ENCODE measurements at places on chromosomes 1 and 21.

- no peaks in the 10 kb centered on the region for H3K27me3 ChIP-seq
- H3K4me3 ChIP-seq: no peak overlapping the region
- peaks cover 39% of the 10 kb centered on the region for H3K4me1 ChIP-seq
- H3K27ac ChIP-seq: no peak overlapping the region
These were observed 3.3 kb downstream of the PLK3 start for GRCh38 chr1:44803312-44804095.

GRCh38 chr1:162916407-162916806, 55.4 kb upstream of the CCDC190 start:
- no peak overlapping the region for H3K27ac ChIP-seq
- no peak overlapping the region for H3K4me3 ChIP-seq
- H3K36me3 ChIP-seq: no peaks in the 10 kb centered on the region

DNA sequence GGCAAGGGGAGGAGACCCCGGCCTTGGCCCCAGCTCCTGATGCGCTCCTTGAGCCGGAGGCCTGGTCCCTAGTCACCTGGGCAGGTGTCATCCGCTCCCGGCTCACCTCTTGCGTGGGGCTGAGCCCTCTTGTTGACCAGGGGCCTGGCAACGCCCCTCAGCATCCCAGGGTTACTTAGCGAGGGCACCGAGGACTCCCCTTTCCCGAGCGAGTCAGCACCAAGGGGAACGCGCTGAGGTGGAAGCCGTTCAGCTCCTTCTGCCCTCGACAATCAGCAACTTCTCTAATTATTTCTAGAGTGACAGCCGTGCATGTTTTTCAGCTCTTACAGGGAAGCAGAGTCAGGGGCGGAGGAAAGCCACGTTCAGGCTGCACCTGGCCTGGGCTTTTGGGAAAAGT, 522 bp downstream of the SLC45A1 start:
- peaks cover 15% of the 10 kb centered on the region for H3K4me1 ChIP-seq
- no peak for DNase-seq
- no peaks in the 10 kb centered on the region for H3K36me3 ChIP-seq
- peak overlapping the region; percentile 58 for H3K4me3 ChIP-seq

DNA sequence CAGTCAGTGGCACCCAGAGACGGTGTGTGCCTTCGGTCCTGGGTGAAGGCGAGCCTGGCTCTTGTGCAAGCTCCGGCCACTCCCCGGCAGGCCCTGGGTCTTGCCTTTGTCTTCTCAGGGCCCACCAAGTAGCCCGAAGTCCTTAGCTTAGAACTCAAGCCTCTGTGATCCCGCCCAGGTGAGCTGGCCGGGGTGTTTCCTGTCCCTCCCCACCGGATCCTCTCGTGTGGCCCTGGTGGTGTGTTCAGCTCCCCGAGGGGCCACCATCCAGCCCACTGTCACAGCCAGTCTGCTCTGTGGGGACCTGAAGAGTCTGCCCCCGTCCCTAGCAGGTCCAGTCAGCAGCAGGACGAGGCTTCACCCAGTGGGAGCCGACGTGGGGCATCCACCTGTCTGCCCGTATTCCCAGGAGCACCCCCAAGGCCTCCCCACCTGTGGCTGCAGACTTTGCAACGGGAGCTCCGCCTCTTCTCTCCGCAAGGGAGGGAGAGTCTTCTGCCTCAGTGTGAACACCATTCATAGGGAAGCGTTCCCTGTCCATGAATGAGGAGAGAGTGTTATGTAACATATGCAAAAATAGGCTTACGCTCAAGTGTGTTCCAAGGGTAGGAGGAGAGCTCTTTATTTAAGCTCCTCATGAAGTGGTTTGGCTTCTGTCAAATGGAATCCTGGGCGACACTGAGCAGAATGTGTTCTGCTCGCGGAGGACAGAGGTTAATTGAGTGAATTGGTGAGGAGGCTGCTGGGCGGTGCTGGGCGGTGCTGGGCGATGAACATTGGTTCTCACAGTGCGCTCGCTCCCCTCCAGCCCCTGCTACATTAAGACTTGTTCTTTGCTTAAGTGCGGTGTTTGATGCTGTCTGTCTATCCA, 108.9 kb downstream of the CRYAA start:
- no peaks in the 10 kb centered on the region for H3K36me3 ChIP-seq
- no peaks in the 10 kb centered on the region for H3K27me3 ChIP-seq
- H3K4me1 ChIP-seq: no peaks in the 10 kb centered on the region
- no peak overlapping the region for H3K27ac ChIP-seq
- no peak overlapping the region for H3K4me3 ChIP-seq
- DNase-seq: no peak

- no peak overlapping the region for H3K4me3 ChIP-seq
- H3K27me3 ChIP-seq: no peaks in the 10 kb centered on the region
- no peak for DNase-seq
- H3K36me3 ChIP-seq: no peaks in the 10 kb centered on the region
- H3K27ac ChIP-seq: no peak overlapping the region
- H3K4me1 ChIP-seq: no peaks in the 10 kb centered on the region
These were observed 18.7 kb downstream of the SMAP2 start for GRCh38 chr1:40392221-40392620.

DNA sequence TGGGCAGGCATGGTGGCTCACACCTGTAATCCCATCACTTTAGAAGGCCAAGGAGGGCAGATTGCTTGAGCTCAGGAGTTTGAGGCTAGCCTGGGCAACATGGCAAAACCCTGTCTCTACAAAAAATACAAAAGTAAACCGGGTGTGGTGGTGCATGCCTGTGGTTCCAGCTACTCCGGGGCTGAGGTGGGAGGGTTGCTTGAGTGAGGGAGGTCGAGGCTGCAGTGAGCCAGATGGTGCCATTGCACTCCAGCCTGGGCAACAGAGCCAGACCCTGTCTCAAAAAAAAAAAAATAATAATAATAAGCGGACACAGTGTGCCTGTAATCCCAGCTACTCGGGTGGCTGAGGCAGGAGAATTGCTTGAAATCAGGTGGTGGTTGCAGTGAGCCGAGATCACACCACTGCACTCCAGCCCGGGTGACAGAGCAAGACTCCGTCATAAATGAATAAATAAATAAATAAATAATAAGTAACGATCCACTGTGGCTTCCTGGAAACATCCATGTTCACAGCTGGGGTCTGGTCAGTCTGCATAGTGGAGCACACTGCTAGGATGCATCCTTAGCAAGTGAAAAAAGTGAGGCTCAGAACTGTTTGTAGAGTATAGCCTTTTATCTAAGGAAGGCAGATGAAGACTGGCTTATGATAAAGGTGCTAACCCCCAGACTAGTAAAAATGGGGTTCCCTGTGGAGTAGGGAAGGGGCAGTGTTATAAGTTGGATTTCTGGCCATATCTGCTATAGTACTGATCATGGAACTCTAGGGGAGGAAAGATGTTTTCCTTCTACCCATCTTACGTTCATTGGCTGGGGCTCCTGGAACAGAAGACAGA, 15.7 kb downstream of the PKNOX1 start:
- no peak overlapping the region for H3K27ac ChIP-seq
- no peak overlapping the region for H3K4me3 ChIP-seq
- H3K4me1 ChIP-seq: no peaks in the 10 kb centered on the region
- no peaks in the 10 kb centered on the region for H3K27me3 ChIP-seq

- no peak overlapping the region for H3K27ac ChIP-seq
- no peak for DNase-seq
- no peaks in the 10 kb centered on the region for H3K36me3 ChIP-seq
These were observed 24.5 kb downstream of the OSCP1 start for GRCh38 chr1:36425791-36426190.

- no peak overlapping the region for H3K27ac ChIP-seq
- DNase-seq: no peak
- no peak overlapping the region for H3K4me3 ChIP-seq
These were observed 233.4 kb downstream of the TM2D1 start for GRCh38 chr1:61491497-61491896.

- H3K27me3 ChIP-seq: no peaks in the 10 kb centered on the region
- H3K4me1 ChIP-seq: no peaks in the 10 kb centered on the region
- DNase-seq: no peak
- no peaks in the 10 kb centered on the region for H3K36me3 ChIP-seq
These were observed 78.4 kb downstream of the AK5 start for GRCh38 chr1:77360256-77360655.

DNA sequence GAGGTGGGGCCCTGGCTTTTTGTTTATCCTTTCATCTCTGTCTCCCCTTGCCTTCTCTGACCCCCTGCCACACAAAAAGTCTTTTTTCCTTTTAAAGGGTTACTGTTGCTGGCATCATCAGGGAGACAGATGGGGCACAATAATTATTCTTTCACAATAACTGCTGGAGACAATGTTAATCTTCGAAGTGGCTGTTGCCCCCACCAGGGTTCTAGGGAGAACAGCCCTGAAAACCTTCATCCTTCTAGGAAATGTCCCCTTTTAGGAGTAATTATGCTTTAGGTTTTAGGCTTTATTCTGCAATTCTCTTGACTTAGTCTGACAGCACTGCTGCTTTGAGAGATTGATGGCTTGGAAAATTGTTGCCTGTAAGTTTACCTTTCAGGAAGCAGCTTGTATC, 150.0 kb downstream of the NOS1AP start:
- no peak overlapping the region for H3K4me3 ChIP-seq
- peaks cover 3% of the 10 kb centered on the region for H3K4me1 ChIP-seq
- H3K27ac ChIP-seq: no peak overlapping the region
- no peaks in the 10 kb centered on the region for H3K36me3 ChIP-seq

DNA sequence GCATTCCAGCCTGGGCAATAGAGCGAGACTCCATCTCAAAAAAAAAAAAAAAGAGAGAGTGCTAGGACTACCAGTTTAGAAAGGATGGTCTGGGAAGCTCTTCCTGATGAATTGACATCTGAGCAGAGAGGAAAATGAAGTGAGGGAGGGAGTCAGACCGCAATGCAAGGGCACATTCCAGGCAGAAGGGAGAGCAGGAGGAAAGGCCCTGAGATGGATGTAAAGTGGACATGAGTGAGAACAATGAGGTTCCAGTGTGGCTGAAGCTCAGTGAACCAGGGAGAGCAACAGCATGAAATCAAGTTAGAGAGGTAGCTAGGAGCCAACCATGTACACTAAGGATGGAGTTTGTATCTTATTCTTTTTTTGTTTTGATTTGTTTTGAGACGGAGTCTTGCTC, 55.9 kb upstream of the SPOCD1 start:
- H3K4me3 ChIP-seq: no peak overlapping the region
- DNase-seq: no peak
- no peak overlapping the region for H3K27ac ChIP-seq

GRCh38 chr1:100328133-100328532, 24.2 kb upstream of the CDC14A start:
- no peak for DNase-seq
- H3K4me3 ChIP-seq: no peak overlapping the region
- H3K4me1 ChIP-seq: no peaks in the 10 kb centered on the region

- H3K36me3 ChIP-seq: no peaks in the 10 kb centered on the region
- peak overlapping the region; percentile 99 for H3K27ac ChIP-seq
- DNase-seq: peak; percentile 63
- H3K27me3 ChIP-seq: no peaks in the 10 kb centered on the region
- peak overlapping the region; percentile 85 for H3K4me3 ChIP-seq
These were observed 558 bp upstream of the BTG3 start for GRCh38 chr21:17613242-17613676.

GRCh38 chr1:19332832-19333231, 20.7 kb downstream of the SLC66A1 start:
- no peaks in the 10 kb centered on the region for H3K36me3 ChIP-seq
- no peaks in the 10 kb centered on the region for H3K4me1 ChIP-seq
- DNase-seq: no peak
- no peak overlapping the region for H3K4me3 ChIP-seq
- no peaks in the 10 kb centered on the region for H3K27me3 ChIP-seq

- no peak overlapping the region for H3K27ac ChIP-seq
- H3K27me3 ChIP-seq: no peaks in the 10 kb centered on the region
- H3K4me3 ChIP-seq: no peak overlapping the region
- no peaks in the 10 kb centered on the region for H3K4me1 ChIP-seq
These were observed 38.1 kb upstream of the GPR153 start for GRCh38 chr1:6298940-6299465.

DNA sequence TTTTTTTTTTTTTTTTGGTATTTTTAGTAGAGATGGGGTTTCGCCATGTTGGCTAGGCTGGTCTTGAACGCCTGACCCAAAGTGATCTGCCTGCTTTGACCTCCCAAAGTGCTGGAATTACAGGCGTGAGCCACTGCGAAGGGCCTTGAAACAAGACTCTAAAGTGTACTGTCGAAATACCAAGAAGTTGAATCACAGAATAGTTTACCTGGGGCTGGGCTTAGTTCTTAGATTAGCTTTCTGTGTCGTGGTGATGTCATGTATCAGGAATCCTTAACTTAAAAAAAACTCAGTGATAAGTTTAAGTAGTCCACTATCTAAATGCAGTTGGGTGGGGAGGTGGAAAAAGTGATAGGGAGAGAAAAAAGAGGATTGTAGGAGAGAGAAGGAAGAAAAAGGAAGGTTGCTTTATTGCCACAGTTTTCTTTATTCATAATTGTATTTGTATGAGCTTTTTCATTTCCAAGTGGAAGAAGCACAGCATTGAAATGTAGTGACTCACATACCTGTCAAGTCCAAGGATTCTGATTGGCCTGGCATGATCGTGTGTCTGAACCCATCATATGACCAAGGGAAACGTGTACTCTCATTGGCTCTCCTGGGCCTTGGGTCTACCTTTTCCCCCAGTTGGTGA, 13.4 kb downstream of the ITSN1 start:
- peaks cover 12% of the 10 kb centered on the region for H3K4me1 ChIP-seq
- H3K27me3 ChIP-seq: no peaks in the 10 kb centered on the region
- H3K27ac ChIP-seq: no peak overlapping the region
- no peak overlapping the region for H3K4me3 ChIP-seq

GRCh38 chr1:208254862-208255261, 10.7 kb upstream of the PLXNA2 start:
- peaks cover 16% of the 10 kb centered on the region for H3K4me1 ChIP-seq
- no peaks in the 10 kb centered on the region for H3K27me3 ChIP-seq
- no peak overlapping the region for H3K27ac ChIP-seq
- H3K4me3 ChIP-seq: no peak overlapping the region
- no peaks in the 10 kb centered on the region for H3K36me3 ChIP-seq
- DNase-seq: no peak

DNA sequence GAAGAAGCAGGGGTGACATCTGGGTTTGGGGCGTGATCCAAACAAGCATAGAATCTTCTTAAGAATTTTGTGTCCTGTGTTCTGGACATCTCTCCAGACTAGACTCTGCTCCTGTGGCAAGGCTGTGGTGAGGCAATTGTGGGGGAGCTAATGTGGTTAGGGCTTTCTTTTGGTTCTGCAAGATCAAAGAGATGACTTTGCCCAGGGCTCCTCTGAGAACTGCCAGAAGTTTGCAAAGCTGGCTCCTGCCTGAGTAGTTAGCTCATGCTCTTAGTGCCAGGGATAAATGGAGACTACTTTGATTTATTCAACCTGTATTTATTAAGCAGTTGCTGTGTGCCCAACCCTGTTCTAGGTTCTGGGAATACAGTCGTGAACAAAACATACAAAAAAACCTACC, 34.0 kb upstream of the CRNN start:
- DNase-seq: no peak
- H3K4me1 ChIP-seq: no peaks in the 10 kb centered on the region
- no peak overlapping the region for H3K27ac ChIP-seq
- no peak overlapping the region for H3K4me3 ChIP-seq

All from testis (tissue), 5 donors.